Activated CD8-positive, alpha-beta memory T cell treated with anti-CD3 and anti-CD28 coated beads, Interleukin-2, amount 10 ng/mL, durations not matched to agents 7 days and 5 days (primary cell): ENCODE measurements at places on chromosomes 4 and X.
A peak's percentile ranks its signal among the peaks of the same experiment; 100 is the strongest.

DNA sequence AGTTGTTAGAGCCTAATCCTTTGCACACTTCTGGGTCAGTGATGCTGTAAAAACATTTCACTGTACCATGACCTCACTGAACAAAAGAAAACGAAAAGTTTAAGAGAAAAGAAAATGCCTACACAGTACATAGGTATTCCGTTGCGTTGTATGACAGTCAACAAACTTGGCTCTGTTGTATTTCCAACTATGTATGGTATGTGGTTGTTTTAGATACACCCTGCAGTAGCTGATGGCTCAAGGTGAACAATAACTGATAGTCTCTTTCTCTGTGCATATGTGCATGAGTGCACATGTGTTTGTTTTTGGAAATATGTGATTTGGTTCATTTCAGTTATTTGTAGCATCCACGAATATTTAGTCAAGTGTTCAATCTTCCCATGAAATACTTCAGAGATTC, 176.0 kb downstream of the BMPR1B start:
- no peak for DNase-seq

- DNase-seq = no peak
Observed at GRCh38 chr4:175988511-175988910, 77.1 kb upstream of the WDR17 start.

DNA sequence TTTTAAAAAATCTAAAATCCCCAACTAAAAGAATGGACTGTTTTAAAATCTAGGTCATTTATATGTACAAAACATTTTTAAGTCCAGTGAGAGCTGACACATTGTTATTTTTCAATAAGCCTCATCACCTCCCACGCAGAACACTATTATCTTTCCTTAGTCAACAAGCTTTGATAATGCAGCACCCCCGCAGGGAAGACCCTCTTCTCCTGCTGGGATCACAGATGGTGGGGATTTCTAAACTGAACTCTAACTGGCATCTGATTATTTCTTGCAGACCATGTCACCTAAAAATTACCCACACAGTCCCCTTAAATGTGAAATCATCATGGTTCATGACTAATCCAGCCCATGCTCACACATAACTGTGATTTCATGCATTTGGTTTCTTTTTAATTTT, 11.6 kb downstream of the SYTL4 start:
- no peak for DNase-seq

- no peak for DNase-seq
Observed at GRCh38 chrX:126394681-126395080, 157.9 kb downstream of the DCAF12L1 start.

DNA sequence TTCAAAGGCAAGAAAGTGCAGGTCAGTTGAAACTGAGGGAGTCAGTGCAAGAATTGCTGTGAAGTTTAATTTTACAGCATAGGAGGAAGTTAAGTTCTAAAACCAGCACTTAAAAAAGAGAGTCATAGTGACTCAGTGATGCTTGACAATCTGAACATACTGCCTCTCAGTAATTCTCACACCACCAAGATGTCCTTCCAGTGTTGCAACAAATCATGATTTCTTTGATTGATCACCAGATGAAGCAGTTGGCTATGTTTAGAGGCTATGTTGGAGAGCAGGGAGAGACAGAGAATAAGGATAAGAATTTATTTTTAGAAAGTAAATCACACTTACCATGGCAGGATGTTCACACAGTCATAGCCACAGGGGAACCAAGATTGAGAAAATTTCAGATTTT, 13.2 kb downstream of the TRIM2 start:
- DNase-seq = no peak

- no peak for DNase-seq
Observed at GRCh38 chr4:40536032-40536431, 93.6 kb downstream of the RBM47 start.

- no peak for DNase-seq
Observed at GRCh38 chrX:111914398-111915090, 38.6 kb downstream of the TRPC5OS start.

DNA sequence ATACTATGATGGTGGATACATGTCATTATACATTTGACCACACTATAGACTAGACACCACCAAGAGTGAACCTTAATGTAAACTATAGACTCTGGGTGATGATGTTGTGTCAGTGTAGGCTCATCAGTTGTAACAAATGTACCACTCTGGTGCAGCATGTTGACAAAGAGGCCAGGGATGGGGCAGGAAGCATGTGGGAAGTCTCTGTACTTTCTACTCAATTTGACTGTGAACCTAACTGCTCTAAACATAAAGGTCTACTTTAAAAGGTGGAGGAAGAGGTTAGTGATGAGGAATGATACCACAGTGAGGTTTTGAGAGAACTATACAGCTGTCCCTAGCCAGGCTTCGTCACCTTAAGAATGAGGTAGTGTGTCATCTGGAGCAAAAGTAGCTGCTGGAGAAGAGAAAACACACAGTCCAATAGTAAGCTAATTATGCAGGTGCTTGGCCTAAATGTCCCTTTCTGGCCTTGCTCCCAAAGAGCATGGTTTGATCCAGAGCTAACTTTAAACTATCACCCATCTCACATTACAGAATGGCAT, 38.4 kb downstream of the GRSF1 start:
- peak; percentile 45 for DNase-seq

- no peak for DNase-seq
Observed at GRCh38 chr4:31194823-31195222, 474.7 kb downstream of the PCDH7 start.

GRCh38 chrX:38999967-39000745, 198.9 kb downstream of the MID1IP1 start:
- DNase-seq = no peak

DNA sequence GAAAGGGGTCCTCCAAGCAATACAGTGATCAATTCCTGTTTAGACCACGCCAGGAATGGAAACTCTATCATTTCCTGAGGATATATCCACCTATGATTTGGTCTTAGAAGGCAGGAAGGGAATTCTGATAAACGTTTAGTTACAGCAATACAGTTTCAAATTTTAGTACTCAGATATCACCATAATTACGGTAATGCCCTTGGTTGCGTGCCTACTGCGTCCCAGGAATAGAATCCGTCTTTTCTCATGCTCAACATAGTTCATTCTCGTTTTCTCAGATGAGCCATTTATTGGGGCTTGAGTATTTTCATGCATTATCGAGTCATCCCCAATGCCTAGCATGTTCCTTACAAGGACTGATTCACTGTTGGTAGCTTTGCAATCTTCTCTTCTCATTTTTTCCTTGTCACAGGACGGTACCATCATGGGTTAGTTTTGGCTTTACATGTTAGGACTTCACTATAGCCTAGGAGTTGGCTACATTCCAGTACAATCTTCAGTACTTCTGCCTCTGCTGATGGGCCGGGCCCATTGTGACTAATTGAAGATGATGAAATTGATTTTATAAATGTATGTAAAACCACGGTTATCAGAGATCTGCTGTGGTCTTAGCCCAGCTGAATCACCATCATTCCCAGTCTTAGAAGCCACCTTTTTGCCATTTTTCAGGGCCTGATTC, 4.4 kb upstream of the PRKX start:
- no peak for DNase-seq

GRCh38 chr4:37733240-37733867, 47.2 kb upstream of the RELL1 start:
- no peak for DNase-seq

DNA sequence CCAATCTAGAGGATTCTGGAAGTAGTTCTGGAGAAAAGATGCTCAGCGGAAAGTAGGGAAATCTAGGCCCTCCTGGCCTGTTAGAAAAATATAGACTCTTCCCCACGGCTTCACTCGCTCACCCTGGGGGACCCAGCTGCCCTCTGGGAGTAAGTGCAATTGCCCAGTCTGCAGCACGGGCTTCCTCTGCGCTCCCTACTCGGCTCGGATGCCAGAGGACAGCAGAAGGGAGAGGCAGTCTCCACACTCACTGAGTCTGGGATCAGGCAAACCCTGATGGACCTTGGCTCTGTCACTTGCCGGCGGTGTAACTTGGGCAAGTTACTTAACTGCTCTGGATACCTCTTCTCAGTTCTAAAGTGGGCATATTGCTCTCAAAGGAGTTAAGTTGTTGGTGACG, 2.1 kb downstream of the SHISA3 start:
- no peak for DNase-seq
